Activated T-cell treated with anti-CD3 and anti-CD28 coated beads for 48 hours (primary cell): ENCODE measurements at places on chromosomes 5 and 9.

- no peak for DNase-seq
Measured at GRCh38 chr5:66757219-66757833, 161.1 kb downstream of the MAST4 start.

- no peak for DNase-seq
Measured at GRCh38 chr5:112734597-112734996, 3.1 kb upstream of the APC start.

DNA sequence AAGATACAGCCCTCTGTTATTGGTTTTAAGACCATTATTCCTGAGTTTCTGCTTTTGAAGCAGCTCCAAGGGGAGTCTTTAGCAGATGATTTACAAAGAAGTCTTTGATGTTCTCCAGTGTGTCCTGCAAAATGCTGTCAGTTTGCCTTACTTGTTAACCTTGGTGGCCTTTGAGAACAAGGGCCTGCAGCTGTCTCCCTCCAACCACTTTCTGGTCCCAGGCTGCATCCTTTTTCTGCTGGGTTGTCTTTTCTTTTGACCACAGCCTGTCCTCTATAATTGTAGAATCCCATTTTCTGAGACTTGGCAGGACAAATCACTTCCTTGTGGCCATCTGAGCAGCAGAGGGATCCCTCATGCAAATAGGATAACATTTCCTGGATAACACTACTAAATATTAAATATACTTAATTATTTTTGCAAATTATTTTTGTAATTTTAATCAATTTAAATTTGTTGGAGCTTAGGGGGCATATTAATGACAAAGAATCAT, 281.4 kb downstream of the DMRT2 start:
- no peak for DNase-seq

DNA sequence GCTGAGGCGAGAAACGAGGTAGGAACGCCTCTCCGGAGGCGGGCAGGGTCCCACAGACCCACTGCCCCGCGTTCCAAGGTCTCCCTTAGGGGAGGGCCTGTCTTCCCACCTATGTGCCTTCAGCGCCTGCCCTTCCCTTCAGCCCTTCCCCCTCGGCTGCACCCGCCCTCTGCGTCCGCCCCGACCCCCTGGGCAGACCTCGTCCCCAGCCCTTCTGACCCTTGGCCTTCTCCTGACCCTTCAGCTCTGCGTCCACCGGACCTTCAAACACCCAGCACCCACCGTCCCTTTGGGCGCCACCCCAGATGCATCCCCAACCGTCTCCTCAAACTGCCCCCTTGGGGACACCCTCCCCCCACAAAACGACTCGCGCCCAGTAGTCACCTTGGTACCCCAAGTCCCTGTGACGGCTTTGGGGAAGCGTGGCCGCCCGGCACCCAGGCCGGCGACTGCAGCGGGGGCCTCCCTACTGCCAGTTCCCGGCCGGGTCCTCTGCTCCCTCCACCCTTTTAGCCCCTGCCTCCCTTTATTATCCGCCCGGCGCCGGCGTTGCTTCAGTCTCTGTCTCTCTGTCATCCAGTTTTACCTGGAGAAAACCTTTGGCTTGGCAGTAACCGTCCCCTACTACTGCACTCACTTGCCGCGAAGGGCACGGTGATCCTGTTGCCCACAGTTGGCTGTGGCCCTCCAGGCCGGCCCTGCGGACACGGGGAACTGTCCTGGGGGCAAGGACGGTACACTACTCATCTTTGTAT, 421 bp downstream of the RUSC2 start:
- DNase-seq: no peak

- DNase-seq: no peak
Measured at GRCh38 chr9:131555841-131556673, 10.7 kb downstream of the PRRT1B start.

DNA sequence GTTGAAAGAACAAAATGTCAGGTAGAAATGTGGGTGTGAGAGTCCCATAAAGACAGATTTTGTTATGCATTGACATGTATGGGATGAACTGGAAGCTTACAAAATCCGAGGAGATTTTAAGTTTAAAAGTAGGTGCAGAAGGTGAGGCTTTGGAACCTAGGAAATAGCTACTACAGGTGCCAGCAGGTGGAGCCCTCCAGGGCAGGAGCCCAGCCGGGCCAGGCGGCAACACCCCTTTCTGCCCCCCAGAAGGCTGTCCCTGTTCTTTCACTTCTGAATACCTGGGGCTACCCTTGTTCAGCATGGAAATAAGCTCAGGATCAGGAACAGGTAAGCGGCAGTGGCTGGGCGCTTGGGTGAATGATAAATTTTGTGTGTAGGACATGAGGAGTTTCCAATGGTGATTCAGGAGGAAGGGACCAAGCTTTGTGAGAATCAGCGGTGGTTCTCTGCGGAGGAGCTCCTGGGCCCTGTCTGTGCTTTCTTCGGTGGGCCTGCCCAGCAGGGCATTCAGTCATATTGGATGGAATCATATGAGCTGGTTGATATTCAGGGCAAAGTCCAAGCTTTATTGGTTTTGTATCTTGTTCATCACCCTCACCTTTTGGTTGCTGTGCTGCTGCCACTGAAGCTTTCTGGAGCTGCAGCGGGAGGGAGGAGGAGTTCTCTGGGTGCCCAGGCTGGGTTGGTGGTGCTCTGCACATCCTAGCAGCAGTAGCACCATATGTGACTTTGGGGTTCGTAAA, 12.3 kb downstream of the PCBD2 start:
- DNase-seq: no peak

- DNase-seq: no peak
Measured at GRCh38 chr9:19181561-19181960, 48.9 kb upstream of the DENND4C start.

- no peak for DNase-seq
Measured at GRCh38 chr5:146962801-146963355, 84.3 kb upstream of the PPP2R2B start.

DNA sequence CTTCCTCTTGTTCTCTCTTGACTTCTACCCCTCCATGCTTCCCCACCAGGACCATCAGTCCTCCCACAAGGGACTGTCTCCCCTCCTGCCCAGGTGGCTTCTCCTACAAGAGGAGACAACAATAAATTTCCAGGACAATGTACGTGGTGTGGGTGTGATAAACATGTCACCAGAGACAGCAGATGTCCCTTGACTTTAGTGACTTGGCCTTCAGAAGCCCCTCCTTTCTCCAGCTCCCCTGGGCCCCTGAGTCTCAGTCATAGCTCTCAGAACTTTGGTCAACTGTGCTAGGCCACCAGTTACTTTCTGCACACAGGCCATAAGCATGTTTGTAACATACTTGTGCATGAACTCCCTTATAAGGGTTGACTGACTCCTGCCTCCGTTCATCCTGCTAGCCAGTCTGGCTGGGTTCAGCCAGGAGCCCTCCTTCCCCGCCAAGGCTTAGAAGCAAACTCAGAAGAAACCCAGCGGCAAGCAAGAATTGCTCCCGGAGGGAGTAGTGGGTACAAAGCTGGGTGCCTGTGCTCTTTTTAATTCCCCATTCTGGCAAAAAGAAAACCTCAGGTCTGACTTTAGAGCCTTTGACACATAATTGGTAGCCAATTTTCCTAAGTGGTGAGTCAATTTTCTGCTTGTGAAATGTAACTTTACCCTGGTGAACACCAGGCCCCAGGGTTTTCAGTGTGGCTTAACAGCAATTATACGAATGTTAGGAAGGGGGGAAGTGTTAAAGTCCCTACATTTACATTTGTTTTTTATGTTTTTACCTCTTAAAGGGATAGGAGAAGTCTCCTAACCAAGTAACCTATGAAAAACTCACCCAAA, 49.2 kb downstream of the EBF1 start:
- DNase-seq: no peak

DNA sequence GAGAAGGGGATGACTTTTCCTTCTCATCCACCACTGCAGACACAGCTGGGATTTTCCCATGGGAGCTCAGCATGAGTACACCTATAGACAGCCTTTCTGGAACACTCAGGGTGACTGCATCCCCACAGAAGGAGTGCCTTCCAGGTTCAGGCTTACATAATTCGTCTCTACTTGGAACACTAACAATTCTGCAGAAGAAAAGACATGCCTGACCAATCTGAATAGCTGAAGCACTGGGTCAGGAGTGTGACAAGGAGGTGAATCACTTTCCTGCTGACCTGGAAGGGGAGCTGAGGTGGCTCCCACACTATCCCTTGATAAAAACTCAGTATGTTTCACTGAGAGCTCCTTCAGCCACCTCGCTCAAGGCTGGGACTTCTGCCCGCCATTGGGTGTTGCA, 425.3 kb downstream of the TLR4 start:
- no peak for DNase-seq

DNA sequence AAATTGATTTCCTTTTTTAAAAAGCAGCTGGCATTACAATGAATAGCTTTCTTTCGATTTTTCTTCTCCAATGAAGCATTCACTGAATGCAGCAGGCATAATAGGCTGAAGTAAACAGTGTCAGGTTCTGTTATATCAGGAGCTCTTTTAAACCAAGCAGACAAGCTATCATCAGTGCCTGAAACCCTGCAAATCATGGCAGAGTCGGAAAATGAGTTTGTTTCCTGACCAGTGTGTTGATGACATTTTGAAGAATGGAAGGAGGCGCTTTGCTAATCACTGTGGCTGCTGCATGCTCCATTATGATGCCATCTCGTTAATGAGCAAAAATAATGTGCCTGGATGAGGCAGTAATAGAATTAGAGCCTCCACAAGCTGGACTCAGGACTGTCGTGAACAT, 284.5 kb downstream of the ZNF608 start:
- no peak for DNase-seq

DNA sequence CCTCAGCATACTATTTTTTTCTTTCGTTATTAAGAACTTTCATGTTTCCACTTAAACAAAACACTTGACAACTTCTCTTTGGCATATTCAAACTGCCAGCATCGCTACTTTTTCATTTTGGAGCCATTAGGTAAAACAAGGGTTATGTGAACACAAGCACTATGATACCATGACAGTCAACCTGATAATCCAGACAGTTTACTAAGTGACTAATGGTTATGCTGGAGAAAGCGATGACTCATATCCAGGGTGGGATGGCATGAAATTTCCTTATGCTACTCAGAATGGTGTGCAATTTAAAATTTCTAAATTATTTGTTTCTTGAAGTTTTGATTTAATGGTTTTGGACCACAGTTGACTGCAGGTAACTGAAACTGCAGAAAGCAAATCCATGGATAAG, 29.9 kb upstream of the PRSS3 start:
- DNase-seq: no peak

DNA sequence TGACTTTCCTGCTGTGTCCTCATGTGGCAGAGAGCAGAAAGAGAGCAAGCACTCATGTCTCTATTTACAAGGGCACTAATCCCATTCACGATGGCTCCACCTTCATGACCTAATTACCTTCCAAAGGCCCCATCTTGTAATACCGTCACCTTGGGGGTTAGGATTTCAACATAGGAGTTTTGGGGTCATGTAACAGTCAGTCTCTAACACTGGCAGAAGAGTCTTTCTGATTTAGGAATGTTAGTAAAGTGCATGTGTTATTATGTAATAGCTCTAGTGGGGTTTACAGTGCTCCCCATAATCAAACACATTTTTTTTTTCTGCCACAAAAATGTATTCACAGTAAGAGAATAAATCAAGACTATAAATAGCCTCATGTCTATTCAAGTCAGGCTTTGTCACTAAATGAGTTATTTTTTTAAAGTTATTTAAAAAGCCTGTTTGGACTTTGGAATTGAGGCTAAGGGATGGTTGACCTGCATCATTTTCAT, 19.1 kb downstream of the GALNT10 start:
- DNase-seq: no peak

- no peak for DNase-seq
Measured at GRCh38 chr5:95969651-95970358, 8.2 kb upstream of the ELL2 start.

DNA sequence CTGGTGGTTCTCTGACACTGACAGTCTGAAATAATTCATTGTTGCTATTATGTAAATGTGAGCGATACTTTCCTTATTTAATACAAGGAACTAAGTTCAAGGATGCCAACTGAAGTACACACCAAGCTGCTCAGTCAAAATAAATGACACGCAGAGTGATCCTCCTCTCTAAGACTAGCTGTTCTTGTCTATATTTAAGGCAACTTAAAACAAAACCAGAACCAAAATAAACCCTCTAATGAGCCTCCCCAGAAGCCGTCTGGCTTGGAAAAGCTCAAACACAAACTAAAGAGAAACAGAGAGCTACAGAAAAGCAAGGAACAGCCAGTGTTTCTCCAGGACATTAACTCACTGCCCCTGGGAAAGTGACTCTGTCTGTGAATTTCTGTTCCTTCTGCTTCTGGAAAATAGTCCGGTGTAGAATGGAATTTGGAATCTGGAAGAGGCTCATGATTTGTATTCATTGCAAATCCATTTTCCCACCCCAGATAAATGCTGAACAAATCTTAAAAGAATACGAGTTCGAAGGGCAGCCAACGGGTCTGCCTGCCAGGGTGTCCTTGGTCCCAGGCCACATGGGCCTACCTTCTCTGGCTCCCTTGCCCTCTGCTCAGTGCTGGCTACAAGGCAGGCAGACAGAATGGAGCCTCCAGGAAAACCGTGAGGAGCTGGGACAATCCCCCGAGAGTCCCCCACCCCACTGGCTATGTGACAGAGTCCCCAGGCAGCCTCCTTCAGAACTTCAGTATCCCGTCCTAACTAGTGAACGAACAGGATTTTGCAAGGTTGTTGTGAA, 14.8 kb downstream of the GGTA1 start:
- DNase-seq: no peak

DNA sequence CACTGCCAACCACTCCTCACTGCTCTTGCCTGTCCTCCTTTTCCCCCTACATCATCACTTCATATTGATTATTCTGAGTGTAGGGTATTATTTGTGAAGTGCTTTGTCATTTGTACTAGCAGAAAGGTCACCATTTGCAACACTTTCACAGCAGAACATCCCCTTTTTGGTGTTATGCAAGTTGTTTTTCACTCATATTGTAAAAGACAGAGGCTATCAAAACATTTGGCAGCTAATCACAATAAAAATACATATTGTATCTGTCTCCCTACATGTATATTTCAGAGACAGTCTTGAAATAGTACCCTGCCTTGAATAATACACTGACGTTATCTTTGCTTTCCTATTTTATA, 82.3 kb downstream of the ANXA1 start:
- DNase-seq: no peak

DNA sequence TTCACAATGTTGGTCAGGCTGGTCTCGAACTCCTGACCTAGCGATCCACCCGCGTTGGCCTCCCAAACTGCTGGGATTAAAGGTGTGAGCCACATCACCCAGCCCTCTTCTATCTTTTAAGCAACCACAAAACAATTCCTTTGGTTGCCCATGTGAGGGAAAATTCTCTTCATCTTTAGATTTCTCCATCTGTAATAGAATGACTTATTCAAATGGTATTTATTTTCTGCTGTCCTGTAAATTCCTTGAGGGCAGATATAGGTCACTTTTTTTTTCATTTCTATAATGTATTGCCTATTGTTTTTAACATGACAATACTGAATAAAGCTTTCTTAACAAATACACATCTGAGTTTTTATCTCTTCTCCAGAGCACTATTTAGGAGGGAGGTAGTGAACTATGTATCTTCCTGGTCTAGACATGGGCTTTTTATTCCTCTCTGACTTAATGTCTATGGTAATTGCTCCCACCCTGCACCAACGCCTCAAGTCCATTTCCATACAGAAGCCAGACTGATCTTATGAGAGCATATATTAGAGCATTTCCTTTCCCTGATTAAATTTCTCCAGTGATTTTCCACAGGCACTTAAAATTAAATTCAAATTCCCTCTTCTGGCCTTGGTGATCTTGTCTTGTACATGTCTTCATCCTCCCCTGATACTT, 595.6 kb downstream of the CAAP1 start:
- no peak for DNase-seq

GRCh38 chr5:98769210-98769958, 4.1 kb upstream of the RGMB start:
- DNase-seq: peak; percentile 26
